ENCODE measurements at places on chromosomes 7 and 10.

GRCh38 chr7:135936497-135937217 is 40.5 kb downstream of the MTPN start:
- DNase-seq: no peak

DNA sequence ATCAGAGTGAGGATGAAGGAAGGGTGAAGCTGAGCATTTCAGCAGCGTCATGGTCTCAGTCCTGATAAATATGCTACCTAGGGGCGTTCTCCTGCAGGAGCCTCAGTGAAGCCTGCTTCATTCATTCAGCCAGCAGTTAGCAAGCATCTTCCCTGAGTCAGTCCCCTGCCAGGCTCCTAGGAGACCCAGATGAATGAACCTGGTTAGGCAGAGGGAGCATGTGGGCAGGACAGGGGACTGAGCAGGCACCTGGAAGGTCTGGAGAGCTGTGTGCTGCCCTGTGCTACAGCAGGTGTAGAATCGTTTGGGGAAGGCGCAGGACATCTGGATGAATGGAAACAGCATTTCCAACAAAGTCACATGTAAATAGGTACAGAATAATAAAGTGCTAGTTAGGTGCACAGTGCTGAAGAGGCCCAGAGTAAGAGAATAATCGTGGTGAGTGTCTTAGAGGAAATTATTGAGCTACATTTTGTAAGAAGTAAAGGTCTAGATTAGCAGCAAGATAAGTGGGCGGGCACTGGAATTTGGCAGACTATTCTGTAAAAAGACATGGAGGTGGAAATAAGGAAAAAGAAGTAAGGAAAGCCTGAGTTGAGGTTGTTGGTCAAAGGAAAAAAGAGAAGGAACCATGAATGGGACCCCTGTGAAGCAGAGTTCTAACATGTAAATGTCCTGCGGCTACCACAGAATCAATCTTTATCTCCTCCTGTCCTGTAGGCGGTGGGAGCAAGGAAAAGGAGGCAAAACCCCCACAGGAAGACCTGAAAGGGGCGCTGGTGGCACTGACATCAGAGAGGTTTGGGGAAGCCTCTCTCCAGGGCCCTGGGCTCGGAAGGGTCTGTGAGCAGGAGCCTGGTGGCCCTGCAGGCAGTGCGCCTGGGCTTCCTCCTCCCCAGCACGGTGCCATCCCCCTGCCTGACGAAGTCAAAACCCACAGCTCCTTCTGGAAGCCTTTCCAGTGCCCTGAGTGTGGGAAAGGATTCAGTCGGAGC is 12.0 kb downstream of the ZSCAN25 start:
- DNase-seq: no peak

DNA sequence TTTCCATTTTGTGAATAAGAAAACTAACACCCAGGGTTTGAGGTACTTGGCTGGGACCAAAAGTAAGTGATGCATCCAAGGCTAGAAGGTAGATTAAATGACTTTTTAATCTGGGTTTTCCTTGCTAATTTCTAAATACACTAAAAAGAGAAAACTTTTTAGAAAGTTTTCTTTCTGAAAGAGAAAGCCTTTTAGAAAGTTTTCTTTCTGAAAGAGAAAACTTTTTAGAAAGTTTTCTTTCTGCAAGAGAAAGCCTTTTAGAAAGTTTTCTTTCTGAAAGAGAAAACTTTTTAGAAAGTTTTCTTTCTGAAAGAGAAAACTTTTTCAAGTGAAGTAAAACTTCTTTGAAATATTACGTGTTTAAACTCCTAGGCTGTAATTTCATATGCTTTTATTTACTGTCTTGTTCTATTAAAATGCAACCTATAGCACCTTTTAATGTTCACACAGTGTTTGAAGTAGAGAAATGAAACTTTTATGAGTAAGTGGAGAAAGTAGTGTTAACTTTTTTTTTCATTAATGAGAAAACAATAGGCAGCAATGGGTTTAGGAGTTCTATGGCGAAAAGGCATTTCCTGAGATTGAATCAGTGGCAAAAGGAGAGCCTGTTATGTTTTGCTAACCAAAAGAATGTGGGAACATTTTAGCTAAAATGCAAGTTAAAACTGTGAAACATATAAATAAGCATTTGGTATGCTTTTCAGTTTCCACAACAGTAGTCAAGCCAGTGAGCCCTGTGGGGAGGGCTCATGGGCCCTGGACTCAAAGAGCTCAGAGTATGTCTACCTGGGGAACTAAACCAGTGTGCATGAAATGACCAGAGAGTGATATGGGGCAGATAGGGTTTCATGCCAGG is 103.7 kb downstream of the RBM20 start:
- no peak for DNase-seq

DNA sequence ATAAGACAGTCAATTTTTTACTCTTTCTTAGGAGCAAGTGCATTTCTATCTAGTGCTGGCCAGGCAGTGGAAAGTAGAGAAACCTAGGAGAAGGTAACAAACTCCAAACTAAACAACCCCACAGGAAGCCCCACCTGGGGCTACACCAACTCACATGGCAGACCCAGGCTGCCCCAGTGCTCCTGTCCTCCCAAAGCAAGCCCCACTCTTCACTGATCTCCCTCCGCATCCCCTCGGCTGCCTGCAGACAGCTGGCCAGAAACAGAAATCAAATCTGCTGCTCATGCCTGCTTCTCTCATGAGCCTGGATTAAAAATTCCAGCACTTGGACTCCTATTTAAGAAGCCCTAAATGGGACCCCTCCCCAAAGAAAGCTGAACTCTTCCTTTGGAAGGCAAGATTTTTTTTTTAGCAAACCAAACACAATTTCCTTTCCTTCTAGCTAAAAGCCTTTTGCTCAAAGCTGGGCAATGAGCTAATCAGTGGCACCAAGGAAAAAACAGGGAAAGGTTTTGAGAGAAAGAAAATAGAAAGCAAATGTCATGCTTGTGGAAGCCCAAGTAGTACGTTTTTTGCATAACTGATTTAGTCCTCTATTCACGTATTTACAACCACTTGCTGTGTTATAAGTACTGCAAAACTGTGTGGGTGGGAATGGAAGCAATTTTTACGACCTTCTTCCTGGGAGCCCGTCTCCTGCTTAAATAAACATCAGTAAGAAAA is 10.8 kb downstream of the PDE1C start:
- peak; percentile 71 for DNase-seq

DNA sequence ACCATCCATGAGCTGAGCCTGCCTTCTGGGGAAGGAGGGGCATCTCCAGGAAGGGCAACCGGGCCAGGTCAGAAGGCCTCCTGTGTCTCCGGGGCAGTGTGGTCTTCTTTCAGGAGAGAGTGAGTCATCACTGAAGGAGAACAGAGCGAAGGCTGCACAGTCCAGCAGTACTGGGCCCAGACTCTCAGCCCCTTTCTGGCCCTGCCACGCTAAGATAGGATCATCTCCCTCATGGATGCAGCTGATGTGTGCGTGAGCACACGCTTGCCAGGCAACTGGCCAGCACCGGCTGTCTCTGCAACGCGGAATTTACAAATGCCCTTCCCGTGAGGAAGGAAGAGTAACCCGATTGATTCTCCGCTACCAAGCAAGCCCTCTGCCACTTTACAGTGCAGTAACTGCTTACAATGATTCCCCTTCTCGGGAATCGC is 328.2 kb downstream of the TNS3 start:
- peak; percentile 78 for DNase-seq

- DNase-seq: no peak
Observed at GRCh38 chr10:110751850-110752249, 107.7 kb downstream of the RBM20 start.

GRCh38 chr10:113285305-113285704 is 267.5 kb upstream of the HABP2 start:
- no peak for DNase-seq

- no peak for DNase-seq
Observed at GRCh38 chr7:123935436-123936381, 10.7 kb downstream of the SPAM1 start.

GRCh38 chr10:4249841-4250586 is 465.0 kb upstream of the KLF6 start:
- DNase-seq: no peak

GRCh38 chr7:134587750-134588149 is 38.8 kb downstream of the AKR1B15 start:
- no peak for DNase-seq

GRCh38 chr7:98090116-98090515 is 16.5 kb upstream of the LMTK2 start:
- no peak for DNase-seq

DNA sequence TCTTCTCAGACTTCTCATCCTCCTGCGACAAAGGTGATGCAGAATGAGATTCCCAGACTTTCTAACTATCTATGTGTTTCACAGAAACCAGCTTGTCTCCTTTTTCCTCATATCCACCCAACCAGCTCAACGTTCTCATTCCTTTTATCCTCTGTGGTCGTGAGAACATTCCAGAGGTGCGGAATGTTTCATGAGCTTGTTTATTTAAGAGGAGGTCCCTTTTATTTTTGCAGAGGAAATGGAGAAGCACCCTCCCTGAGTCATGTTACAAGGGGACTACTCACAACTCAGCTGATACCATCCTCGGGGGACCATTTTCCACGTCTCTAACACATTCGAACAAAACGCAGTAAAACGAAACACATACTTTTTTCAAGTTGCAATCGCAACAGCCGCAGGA is 93.2 kb downstream of the ZRANB1 start:
- peak; percentile 98 for DNase-seq

DNA sequence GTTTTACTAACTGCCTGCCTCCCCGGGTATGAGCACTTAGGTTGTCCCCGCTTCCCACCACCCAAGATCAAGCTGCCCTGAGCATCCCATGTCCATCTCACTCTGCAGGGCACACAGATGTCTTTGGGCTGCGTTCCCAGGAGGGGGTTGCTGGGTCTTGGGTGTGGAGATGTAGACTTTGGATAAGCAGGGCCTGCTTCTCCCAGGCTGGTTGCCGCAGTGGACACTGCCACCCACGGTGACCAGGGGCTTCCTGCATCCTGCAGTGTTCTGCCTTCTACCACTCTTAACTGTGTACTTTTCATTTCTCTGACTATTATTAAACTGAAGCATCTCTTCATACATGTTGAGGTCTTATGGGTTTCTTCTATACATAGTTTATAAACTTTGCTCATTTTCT is 70.0 kb downstream of the DOCK1 start:
- no peak for DNase-seq

DNA sequence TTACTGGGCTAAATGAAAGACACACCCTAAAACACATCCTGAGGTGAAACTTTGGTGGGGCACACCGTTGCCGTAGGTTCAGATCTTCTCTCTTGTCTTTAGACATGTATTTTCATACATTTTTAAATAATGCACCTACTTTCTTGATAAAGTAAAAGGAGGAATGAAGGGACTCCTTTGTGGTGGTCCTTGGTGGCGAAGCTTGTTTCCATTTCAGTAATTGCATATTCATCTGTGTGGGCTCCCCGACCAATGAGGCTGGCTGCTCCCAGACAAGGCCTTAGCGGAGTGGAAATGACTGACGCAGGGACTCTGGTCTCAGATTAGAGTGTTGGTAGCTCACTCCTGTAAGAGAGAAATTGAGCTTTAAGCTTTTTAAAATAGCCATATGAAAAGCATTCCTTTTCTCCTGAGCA is 815 bp downstream of the CCSER2 start:
- peak; percentile 59 for DNase-seq

GRCh38 chr10:119575506-119575905 is 21.3 kb downstream of the TIAL1 start:
- DNase-seq: peak; percentile 34

DNA sequence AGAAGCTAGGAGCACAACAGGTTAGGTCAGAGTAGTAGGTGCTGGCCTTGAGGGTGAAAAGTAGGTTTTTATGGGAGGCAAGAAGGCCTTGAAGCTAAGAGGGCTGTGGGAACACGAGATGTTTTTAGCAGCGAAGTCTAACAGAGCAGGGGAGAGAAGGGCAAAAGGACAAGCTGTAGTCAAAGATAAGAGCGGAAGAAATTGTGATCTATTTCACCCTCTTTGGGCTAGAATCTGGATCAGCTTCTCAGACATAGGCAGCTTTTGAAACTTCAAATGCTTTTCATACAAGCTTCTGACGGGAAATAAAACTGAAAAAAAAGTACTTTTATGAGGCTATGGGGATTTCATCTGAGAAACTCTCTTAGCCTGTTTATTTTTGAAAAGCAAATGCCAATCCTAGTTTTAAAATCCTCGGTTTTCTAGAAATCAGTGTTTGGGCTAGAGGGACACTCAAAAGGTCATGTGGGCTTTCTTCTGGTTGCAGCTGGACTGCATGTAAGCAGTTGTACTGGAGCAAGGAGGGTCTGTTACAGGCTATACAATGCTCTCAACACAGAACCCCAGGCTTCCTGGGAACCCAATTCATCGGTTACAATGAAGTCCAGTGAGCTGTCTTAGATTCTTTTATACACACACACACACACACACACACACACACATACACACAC is 83.6 kb downstream of the RNF216 start:
- no peak for DNase-seq

DNA sequence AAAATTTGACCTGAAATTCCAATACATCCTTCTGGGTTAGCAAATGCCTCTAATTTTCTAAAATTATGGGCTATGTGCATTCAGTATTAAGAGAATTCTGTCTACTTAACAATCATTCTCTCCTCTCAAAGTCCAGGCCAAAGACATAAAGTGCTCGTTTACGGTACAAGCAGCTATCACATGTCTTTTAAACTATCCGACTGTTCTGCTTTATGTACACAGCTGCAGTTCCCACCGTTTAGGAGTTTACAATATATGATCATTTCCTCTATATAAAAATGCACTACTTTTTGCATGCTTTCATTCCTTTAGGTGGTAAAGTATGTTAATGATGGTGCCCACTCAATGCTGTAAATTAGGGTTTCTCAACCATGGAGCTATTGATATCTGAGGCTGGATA is 34.0 kb downstream of the CDK6 start:
- no peak for DNase-seq

GRCh38 chr10:120285408-120285807 is 171.6 kb upstream of the PLPP4 start:
- DNase-seq: no peak

DNA sequence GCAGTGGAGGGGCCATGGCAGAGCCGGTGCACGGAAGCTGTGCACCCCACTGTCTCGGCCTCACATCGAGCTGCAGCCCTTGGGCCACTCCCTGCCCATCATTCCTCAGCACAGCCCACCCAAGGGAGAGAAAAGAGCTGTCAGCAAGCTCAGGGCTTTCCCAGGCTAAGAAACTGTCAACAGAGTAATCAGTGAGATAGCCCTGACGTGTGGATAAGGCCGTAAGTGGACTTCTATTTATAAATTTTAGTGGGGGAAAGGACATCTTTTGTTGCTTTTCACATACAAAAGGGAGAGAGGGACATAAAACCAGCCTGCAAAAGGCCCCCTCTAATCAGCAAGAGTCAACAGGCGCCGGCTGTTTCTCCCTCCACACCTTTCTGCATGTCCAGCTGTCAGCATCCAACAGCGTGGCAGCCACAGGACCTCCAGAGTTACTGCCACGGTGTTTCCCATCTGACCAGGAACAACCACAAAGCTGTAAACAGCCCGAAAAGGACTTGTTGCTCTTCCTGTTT is 56.8 kb upstream of the DDC start:
- DNase-seq: no peak

All from IMR-90 (cell line).